Heart right ventricle (tissue), 16 donors: ENCODE measurements at places on chromosomes 1 and 21. TPM values are rescaled to one million over a fixed set of nuclear protein-coding genes. Genes with fewer than 3 reads are reported as not detected.
A peak's percentile ranks its signal among the peaks of the same experiment; 100 is the strongest.

DNA sequence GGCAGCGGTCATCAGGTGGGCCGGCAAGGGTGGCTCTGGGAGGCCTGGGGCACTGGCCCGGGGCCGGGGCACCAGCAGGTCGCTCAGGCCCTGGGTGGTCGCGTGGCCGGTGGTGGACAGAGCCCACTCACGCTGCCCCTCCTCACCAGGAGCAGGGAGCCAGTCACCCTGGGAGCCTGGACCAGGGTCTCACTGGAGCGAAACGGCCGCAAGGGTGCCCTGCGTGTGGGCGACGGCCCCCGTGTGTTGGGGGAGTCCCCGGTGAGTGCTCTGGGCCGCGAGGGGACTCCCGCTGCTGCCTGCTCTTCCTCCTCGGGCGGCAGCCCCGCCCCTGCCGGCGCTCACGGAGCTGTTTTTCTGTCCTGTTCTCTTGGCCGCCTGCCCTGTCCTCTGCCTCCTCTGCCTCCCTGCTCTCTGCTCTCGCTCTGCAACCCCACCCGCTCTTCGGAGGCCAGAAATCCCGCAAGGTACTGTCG, 23.5 kb downstream of the RNF223 start:
- DNase-seq, result peak; percentile 64

SYT6 gene
- not detected for total RNA-seq

DNA sequence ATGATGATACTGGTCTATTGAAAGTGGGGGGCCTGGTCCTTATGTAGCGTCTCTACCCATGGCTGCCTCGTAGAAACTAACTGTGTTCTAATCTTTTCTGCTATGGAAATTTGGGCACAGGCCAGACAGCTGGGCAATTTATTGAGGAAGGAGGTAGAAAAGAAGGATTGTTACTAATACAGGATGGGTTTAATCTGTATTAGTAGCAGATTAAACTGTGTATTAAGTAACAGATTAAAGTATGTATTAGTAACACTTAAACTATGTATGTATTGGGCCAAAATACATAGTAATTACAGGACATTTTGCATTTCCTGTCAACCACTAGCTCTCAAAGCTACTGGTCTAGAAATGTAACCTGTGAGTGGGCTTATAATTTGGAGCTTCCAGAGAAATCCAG, 142.0 kb downstream of the MAST2 start:
- DNase-seq, result no peak

DNA sequence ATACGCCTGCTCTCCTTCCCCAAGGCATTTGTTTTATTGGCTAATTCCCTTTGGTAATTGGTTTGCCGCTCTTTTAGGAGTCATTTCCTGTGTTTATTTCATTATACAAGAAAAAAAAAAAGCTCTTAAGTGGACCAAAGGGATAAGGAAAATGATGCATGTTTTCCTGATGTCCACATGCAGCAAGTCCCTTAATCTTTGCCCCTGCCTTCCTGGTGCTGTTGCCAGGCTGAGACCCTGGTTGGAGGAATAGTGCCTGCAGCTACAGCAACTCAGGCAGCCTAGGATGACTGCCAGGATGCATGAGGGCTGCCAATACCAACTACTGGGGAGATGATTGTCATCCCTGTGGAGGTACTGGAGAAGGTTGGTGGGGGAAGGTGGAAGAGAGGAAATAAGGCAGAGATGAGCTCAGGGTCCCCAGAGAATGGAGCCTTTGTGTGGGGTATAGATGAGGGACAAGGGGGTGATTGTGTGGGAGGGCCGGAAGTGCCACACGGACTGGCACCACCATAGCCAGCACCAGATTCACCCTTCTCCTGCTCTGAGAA, 6.1 kb upstream of the GATAD2B start:
- no peak for DNase-seq

DNA sequence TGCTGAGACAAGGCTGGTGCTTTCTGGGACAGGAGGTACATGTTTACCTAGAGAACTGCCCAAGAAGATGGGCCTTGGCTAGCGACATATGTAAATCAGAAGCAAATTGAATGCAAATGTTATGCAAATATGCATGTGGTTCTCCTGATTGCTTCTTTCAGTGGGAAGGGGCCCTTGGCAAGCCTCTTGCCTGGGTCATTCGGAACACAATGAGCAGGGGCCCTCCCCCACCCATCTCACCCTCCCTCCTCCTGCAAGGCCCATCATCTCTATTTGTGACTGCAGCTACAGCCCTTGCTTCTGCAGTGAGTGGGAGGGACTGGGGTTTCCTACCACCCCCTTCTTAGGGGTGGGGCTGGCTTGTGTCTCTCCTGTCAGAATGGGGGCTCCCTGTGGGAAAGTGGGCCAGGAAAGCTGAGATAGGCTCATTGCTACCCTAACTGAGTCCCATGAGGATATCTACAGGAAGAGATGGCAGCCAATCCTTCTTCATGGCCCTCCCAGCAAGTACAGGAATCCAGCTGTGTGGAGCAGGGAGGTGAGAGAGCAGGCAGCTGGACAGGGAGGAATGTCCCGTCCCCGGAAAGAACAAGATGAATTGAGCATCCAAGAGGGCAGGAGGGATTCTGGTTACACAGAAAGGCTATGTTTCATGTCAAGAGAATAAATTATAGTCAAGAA, 31.0 kb downstream of the FOXD2 start:
- DNase-seq, result no peak

RGS18 gene
- total RNA-seq, result 0.45 TPM

FLVCR1 gene
- total RNA-seq, result 2.3 TPM

DNA sequence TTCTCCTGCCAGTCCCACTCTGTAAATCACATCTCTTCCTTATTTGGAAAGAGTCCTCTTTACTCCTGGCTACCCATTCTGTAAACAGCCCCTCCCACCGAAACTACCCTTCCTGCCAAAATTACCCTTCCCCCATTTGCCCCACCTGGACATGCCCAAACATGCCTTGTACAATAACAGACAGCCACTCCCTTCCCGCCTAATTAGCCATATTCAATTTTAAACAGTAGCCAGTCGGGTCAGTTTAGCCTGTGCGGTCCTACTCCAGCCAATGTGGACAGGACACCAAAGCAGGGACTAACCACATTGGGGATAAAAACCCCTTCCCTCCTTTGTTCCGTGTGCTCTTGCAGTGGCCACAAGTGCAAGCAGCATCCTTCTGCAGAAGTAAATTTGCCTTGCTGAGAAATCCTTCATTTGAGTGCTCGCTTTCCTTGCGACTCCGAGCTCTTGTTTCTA, 56.3 kb upstream of the MAP10 start:
- no peak for DNase-seq

OR2T35 gene
- not detected for total RNA-seq

GRCh38 chr1:54403808-54404261, 2.4 kb downstream of the SSBP3 start:
- DNase-seq, result no peak

GRCh38 chr1:235227414-235227813, 66.4 kb upstream of the RBM34 start:
- DNase-seq, result no peak

GRCh38 chr21:39851002-39851618, 16.1 kb upstream of the PCP4 start:
- DNase-seq, result no peak

GRCh38 chr21:21460979-21461378, 462.8 kb downstream of the NCAM2 start:
- DNase-seq, result no peak

GRCh38 chr21:45497846-45498645, 44.2 kb downstream of the SLC19A1 start:
- DNase-seq, result no peak

- DNase-seq, result no peak
These were observed 569 bp downstream of the FALEC start for GRCh38 chr1:150516050-150516591.

DNA sequence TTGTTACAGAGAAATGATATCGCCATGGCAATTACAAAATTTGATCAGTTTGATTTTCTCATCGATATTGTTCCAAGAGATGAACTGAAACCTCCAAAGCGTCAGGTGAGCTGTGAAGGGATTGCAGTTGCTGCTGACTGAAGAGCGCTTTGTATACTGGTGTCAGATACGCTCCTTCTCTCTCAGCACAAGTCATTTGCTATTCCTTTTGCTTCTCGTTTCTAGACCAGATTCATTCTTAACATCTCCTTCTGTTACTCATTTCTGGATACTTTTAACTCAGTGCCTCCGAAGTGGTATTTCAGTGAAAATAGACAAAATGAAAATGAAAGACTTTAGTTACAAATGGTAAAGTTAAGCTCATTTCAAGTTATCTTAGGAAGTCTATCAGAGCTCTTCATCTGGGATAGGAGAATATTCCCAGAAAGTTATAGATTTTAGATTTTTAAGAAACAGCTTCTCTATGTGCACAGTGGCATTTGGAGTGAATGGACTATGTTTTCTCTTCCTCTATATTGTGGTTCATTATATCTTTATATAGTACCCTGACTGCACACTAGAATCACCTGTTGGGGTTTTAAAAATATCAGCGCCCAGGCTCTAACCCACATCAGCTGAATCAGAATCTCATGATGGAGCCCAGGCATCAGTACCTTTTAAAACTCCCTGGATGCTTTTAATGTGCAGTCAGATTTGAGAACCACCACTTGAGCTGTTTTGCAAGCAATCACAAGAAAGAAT, 30.3 kb upstream of the KCNQ4 start:
- no peak for DNase-seq

- no peak for DNase-seq
These were observed 111.9 kb downstream of the PTPN14 start for GRCh38 chr1:214439352-214440119.

DNA sequence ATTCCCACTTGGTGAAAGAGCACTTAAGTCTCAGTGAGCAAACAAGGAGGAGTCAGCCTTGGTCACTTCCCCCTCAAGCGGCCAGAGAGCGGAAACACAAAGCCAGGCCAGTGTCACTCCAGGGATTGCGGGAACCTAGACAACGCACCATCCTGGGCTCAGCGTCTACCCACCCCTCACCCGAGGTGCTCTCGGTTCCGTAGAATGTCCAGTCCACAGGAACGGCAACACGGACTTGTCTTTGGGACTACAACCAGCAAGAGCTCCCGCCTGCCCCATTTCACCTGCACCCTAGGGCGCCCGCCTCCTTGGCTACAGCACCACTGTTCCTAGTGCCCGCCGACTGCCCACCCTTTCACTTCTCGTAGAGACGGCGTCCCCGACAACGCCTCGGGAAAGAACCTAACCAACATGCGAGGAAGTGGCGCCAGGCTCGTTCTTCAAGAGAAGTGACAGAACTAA, 509 bp downstream of the GDAP2 start:
- peak; percentile 65 for DNase-seq

GRCh38 chr1:233523047-233523446, 90.9 kb upstream of the KCNK1 start:
- DNase-seq, result no peak

TCHH gene
- not detected for total RNA-seq

DENND2D gene
- 0.66 TPM for total RNA-seq

DNA sequence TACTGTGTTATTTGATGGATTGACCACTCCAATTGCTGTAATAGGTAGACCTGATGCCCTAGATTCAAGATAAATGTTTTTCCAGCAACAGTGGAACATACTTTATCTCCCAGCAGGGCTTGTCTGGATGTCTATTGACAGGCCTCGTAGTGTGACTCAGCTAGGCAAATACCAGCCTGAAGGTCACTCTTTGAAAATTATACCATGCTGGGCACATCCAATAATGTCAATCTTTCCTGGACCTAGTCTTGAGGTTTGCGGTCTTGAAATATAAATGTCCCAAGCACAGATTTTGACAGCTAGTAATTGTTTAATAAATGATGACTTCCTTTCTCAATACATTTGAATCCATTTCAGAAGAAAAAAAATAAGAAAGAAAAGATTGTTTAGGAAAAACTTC, 1138.0 kb upstream of the TMPRSS15 start:
- no peak for DNase-seq

DNA sequence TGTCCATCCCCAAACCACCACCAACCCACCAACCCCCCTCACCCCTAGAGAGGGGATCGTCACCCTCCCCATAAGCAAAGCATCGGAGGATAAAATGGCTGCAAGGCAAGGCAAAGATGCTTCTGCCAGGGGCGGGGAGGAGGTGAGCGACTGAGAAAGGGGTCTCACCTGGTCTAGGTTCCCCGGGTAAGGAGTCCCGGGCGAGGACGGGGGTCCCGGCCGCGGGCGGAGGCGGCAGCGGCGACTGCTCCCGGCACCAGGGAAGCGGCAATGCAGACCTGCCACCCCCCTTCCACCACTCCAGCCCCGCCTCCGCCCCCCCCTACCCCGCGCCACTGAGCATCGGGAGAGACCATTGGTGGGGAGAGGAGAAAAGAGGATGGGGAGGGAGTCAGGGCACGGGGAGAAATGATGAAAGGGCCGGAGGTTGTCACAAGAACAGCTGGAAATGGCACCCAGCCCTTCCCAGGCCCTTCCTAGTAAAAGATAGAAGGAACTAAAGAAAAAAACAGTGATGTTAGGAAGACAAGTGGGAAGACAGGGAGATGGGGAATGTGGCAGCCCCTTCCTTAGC, at the start of gene SV2A:
Gene SV2A, minus strand, starts transcription at position 274 of the 574 bp plus-strand sequence. CDS start 4,004 bp downstream, outside the sequence.
- DNase-seq, result no peak

DNA sequence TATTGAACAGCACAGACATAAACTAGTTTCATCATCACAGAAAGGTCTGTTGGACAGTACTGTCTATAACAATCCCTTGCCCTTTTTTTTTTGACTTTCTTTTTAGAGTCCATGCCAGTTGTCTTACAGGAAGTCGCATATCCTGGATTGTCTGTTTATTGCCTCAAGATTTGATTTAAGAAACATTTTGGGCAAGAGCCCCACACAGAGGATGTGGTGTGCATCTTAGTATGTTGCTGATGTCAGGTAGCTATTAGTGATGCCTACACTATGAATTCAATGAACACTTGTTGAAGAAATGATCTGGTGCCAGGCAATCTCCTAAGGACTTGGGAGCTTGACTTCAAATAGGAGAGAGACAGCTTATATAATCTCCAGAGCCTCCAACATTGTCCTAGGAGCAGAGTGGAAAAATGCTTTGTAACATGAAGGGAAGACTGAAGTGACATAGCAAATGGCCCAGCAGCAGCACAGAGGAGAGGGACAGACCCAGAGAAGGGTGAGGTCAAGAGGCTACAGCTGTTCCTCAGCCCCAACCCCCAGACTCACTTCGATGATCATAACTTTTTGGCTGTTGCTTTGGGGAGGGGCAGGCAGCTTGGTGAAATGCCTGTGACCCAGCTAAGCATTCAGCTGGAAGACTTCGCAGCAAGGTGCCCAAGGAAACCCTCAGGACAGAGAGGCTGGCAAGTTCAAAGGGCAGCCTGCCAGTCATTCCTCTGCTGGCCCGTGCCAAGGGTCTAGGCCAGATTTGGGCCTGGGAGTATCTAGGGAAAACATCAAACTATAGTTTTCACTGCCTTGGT, 7.5 kb upstream of the RAB29 start:
- DNase-seq, result no peak

LRRC38 gene
- 2.6 TPM for total RNA-seq

DNA sequence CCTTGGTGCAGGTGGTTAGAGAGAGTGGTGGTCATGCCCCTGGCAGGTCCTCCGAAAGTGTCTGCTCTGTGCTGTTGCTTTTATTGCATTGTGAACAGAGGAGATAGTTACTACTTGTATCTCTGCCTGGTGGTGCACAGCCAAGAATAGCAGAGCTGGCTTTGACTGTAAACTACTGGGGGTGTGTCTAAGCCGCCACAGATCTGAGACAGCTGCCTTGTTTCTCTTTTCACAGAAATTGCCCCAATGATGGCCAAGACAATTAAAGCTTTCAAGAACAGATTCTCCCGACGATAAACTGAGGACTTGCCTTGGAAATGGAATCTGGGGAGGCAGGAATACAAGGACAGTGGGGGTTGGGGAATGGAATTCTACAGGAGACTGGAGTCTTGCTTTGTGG, 16.0 kb downstream of the ELOA start:
- no peak for DNase-seq
